GM23338 (cell line): ENCODE measurements at places on chromosomes 3 and 15. TPM values are rescaled to one million over a fixed set of nuclear protein-coding genes. Genes with fewer than 3 reads are reported as not detected.

IMPG2 gene
- not detected in 2 replicates for total RNA-seq

DNA sequence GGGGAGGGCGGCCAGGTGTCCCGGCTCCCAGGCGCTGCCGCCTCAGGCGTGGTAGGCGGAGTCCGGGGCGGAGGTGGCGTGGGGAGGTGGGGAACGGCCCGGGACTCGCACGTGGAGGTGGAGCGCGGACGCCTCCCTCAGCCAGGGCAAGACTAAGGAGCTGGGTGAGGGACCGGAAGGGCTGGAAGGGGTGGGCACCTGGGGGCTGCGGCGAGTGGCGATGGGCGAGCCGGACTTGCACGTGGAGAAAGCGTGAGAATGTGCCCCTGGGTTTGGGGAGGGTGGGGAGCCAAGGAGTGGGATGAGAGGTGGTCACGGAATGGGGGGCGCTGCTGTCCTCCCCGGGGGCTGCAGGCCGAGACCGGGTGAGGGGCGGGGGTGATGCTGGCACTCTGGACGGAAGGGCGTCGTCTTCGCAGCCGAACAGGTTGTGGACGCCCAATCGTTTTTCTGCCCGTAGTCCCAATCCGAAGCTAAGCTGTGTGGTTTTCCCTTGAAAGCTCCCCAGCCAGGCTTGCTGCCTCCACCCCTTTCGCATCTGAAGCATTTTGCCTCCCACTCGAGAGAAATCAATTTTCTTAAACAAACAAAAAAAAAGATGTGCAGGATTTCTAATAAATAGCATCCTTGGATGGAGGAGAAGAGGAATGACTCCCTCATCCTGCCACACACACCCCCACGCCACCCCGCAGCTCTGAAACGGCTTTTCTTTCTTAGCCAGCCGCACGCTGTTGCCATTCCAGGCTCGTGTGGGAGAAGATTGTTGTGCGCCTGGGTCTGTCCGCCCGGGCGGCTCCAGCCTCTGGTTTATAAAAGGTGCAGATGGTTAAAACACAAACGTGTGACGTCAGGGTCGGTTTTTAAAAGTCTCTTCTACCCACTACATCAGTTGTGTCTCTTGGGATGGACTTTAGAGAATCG, 62.5 kb upstream of the ANKRD28 start:
- peak; percentile 76 for DNase-seq

- DNase-seq, result no peak
Measured at GRCh38 chr3:16394639-16395038, 118.9 kb downstream of the RFTN1 start.

INKA1 gene
- total RNA-seq, result 4.0 and 4.9 TPM in 2 replicates

DNA sequence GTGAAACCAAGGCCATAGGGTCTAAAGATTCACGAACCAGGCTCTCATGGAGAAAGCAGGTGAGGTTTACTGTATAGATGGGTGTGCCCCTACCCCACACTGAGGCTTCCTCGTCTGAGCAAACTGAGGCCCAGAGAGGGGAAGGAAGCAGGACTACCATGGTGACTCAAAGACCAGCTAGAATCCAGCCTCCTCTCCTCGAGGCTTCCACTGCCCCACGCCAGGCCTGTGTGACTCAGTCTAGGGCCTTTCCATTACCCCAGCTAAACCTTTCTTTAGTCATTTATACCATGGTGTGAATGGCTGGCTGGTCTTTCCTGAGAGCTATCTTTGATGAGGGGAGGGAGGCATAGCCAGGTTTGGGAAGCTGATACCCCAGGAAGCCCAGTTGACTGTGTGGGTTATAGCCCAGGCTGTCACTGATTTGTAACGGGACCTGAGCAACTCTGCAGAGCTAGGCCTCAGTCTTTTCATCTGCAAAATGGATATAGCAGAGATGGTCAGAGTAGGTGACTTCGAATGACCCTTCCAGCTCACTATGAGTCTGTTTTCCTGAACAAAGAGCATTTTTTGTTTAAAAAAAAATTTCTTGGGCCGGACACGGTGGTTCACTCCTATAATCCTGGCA, 3.0 kb upstream of the RHO start:
- DNase-seq, result no peak

DNA sequence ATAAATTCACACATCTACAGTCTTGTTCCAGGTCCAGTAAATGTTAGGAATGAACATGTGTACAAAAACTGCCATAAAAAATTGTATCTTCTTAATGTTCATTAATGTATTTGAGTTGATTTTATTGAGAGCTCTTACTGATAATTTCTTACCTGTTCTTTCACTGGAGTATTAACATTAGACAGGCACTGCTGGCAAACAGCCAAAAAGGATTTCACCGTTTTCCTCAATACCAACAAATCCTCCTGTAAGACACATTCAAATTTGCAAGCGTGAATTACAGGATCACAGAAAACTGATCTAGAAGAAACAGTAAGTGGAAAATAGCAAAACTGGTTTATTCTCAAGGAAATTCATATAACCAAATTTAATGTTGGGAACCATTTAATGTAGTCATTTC, 127.4 kb downstream of the PCCB start:
- DNase-seq, result no peak
